ENCODE measurements at places on chromosomes 6 and 20.

DNA sequence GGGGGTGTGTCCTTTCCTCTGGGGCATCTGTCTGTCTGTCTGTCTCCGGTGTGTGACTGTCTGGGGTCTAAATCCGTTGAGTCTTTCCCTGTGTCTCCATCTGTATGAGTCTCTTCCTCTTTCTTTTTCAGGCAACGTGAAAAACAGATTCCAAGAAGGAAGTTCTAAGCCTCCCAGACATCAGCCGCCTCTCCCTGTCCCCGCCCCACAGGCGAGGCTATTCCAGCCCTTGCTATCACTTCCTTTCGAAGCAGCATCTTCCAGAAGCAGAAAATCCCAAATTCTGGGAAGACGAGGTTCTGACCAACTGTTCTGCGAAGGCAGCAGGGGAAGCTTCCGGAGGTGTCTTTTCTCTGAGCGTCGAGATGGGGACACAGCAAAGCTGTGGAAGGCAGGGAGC, 34.0 kb downstream of the PMEPA1 start:
- DNase-seq = no peak

DNA sequence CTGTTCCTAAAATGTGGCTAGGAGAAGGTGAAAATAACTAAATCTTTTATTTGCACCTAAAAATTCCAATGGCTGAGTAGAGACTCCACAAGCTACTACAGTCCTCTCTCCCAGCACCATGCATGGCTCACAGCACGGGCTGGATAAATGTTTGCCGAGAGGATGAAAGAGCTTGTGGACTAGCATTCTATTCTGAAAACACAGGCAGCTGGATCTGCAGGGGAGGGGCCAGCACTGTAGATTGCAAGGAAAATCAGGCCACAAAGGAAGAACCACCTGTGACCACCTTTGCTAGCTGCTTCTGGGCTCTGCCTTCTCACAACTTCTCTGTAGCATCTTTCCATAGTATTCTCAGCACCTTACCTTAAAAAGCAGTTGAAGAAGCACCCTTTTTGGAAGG, 46.6 kb downstream of the CLIC5 start:
- no peak for DNase-seq

GRCh38 chr20:23541330-23541729, 27.0 kb downstream of the CST9L start:
- no peak for DNase-seq

GRCh38 chr6:2196079-2196679, 49.2 kb downstream of the GMDS start:
- DNase-seq = peak; percentile 58

DNA sequence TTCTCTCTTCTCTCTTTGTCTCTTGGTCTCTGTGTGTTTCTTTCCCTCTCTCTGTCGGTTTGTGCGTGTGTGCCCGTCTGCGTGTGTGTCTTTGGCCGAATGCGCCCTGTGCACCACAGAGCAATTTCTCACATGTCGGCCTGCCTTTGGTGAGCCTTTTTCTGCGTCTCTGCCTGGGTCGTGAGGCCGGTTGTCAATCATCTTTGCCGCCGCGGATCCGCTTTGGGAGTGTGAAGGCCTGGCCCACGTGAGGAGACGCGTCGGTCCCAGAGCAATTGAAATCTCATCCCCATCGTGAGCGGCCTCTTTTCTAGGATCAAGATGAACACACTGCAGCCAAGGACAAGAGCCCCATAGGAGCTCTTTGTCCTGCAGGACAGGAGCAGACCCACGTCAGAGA, 580.7 kb upstream of the ZNF337 start:
- DNase-seq = no peak

GRCh38 chr6:33286946-33287914, 1.8 kb downstream of the WDR46 start:
- no peak for DNase-seq

- no peak for DNase-seq
Observed at GRCh38 chr6:105539911-105540310, 137.0 kb upstream of the PREP start.

GRCh38 chr6:139306291-139306981, 14.6 kb upstream of the TXLNB start:
- no peak for DNase-seq

DNA sequence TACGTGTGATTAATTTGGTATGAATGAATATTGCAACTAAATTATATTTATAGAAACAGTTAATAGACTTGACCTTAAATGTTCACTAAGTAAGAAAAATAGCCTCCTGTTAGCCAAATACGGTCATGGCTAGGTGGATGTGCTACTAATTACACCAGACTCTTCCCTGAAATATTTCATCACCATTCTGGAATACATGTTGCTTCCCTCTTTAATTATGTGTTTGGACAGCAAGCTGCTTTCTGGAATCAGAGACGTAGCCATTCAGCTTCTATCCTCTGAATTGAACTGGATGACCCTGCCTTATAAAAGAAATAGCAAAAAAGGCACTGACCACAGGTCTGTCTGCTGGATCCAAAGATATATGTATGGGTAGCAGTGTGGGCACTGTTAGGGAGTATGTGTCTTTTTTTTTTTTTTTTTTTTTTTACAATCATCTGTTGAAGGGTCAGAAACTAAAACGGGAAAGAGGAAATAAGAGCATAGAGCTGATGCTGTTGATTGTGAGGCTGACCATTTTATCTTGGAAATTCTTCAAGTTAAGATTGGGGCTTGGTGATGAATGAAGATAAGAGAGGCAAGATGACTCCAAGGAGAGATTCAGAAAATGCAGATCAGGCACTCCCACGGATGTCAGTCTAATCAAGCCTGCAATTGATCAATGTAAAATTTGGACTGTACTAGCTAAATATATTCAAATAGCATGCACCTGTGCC, 283.2 kb upstream of the HSF2 start:
- DNase-seq = no peak

- no peak for DNase-seq
Observed at GRCh38 chr6:35179901-35180535, 33.7 kb upstream of the SCUBE3 start.

DNA sequence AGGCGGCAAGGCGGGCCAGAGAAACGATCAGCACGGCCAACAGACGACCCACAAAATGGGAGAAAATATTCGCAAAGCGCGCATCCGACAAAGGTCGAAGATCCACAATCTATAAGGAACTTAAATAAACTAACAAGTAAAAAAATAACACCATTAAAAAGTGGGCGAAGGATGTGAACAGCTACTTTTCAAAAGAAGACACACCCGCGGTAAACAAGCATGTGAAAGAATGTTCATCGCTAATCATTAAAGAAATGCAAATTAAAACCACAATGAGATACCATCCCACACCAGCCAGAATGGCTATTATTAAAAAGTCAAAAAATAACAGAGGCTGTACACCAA, 117.8 kb upstream of the SIRPA start:
- DNase-seq = no peak

- peak; percentile 31 for DNase-seq
Observed at GRCh38 chr6:73675466-73676098, 20.4 kb upstream of the CD109 start.

GRCh38 chr20:61447952-61448351, 195.9 kb downstream of the CDH4 start:
- no peak for DNase-seq

DNA sequence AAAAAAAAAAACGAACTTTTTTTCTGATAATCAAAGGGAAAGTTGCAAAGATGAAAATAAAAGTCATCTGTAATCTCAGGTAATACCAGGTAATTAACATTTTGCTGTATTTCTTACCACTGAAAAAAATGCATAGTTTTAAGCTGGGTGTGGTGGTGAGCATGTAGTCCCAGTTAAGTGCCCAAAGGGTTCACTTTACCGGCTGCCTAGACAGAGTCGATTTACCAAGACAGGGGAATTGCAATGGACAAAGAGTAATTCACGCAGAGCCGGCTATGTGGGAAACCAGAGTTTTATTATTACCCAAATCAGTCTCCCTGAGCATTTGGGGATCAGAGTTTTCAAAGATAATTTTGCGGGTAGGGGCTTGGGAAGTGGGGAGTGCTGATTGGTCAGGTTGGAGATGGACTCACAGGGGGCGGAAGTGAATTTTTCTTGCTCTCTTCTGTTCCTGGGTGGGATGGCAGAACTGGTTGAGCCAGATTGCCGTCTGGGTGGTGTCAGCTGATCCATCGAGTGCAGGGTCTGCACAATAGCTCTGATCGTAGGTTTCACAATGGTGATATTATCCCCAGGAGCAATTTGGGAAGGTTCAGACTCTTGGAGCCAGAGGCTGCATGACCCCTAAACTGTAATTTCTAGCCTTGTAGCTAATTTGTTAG, 51.9 kb downstream of the RPF2 start:
- DNase-seq = no peak

GRCh38 chr20:403582-403957, 4.5 kb upstream of the RBCK1 start:
- no peak for DNase-seq

- DNase-seq = no peak
Observed at GRCh38 chr20:8128291-8129060, 3.6 kb upstream of the PLCB1 start.

GRCh38 chr6:3875486-3875885, 26.3 kb downstream of the FAM50B start:
- no peak for DNase-seq

GRCh38 chr20:60365064-60365666, 406.9 kb downstream of the CDH26 start:
- DNase-seq = peak; percentile 5

DNA sequence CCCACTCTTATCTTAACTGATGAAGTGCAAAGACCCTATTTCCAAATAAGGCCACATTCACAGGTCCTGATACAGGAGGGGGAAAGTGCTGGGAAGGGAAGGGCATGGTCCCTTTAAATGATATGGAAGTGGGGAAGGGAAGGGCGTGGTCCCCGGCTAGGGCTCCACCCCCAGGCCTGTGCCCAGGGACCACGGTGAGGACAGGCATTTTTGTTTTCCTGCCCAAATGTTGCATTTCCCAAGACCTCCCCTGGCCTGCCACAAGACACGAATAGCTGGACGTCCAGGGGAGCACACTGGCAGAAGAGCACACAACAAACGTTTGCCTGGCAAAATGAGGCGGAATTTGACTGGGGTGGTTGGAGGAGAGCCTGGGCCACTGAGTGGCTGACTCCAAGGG, 16.1 kb upstream of the HFE start:
- no peak for DNase-seq

DNA sequence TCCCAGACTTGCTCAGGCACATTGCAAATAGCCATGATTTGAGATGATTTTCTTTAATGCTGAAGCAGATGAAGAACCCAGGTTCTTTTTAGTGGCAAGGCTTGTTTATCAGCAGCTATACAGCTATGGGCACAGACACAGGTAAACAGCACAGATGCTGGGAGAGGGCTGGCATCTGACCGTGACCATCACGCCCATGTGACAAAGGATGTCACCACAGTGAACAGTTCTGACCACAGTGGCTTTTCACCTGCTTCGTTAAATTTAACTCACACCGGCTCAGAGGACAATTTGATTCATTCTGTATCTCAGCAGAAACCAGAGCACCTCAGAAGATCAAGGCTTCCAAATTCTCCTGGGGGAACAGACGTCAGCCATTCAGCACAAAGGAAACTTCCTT, 142.6 kb downstream of the CDH26 start:
- DNase-seq = no peak

DNA sequence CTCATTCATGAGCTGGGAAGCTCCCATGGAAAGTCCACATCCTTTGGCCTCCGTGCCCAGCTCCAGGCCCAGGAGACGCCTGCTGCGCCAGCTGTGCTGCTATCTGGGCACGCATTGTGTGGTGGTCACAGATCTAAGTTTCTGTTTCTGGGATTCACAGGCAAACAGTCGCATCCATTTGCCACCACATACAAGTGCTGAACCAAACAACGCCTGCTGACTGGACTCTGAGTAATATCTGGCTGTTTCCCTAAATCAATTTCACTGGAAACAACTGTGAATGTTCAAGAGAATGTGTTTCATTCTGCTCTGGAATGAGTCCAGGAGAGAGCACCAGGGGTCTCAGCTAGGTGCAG, 45.5 kb downstream of the IRF4 start:
- DNase-seq = no peak

- DNase-seq = no peak
Observed at GRCh38 chr6:135703007-135703406, 148.5 kb upstream of the PDE7B start.

DNA sequence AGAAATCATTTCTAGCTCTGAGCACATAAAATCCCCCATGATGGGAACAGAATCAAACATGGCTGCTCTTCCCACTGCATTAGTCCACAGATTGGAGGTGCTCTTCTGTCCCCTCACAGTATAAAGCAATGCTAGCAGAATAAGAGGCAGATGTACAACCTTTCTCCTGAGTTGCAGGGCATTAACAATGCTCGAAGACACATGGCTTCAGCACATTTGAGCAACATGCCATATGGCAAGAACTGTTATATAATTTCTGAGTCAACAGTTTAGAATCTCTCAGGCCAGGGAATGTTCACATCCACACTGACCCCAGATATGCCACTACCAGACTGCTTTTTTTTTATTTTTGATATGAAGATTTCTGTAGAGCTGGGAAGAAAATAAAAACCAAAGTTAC, 119.6 kb downstream of the KIF13A start:
- no peak for DNase-seq

GRCh38 chr6:1285556-1285955, 26.3 kb upstream of the FOXQ1 start:
- DNase-seq = no peak

DNA sequence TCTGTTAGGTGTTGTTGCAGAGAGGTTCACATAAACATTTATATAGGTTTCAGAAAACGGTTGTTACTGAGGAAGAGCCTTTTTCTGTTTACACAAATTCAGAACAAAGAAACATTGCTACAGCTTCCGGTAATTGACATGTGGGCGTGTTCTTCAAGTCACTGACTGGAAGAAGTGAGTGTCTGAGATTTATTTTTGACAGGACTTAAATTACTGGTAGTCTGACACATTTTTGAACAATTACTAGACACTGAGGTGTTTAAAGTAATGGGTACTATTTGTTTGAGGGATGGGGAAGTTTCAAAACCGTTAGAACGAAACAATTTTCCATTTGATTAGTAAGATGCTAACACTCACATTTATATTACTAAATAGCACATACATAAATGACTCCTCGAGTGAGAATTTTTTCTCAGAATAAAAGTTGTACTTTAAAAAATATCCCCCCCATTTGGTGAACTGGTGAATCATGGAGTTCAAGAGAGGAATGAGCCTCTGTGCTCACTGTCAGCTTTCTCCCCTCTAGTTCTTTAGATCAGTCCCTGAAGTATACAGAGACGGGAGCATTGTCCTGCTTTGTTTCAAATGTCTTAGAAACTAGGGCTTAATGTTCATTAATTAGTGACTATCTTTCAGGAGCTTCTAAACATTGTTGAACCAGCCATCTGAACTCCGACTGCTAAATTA, 98.7 kb downstream of the TSHZ2 start:
- no peak for DNase-seq

- no peak for DNase-seq
Observed at GRCh38 chr20:36350439-36350838, 44.3 kb downstream of the DLGAP4 start.

GRCh38 chr6:157494132-157494710, 113.2 kb downstream of the ZDHHC14 start:
- DNase-seq = no peak

Measured in NCI-H1436 (cell line).